ENCODE measurements at places on chromosomes 1 and 21.

DNA sequence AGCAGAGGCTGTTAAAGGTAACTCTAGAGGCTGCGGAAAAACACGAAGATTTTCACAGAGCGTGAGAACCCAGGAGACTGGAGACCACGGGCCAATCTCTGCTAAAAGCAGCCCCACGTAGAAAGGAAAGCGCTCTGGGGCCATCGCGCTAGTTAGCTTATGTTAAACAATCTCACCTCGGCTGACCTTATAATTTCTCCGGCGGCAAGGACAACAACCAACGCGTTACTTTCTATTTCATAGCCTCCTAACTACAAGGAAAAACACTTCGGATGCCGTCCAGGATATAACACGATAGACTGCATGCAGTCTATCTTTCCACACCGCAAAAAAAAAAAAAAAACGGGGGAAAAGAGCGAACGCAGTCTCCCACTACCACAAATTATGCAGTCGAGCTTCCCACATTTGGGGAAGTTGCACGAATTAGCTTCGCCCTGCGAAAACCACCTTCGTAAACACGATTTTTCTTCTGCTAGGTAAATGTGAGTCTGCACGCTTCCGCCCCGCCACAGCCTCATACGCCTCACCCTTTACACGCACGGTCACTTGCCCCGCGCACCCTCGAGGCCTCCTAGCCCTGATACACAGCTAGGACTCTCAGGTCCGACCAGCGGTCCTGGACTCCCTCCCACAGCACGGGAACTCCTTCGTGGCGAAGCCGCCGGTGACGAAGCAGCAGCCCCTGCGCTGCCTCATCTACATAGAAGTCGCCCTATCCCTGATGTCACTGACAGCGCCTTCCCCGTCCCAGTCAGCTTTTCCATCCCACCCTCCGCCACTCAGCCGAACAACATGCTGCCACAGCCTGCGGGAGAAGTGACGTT is 87.8 kb downstream of the PRKAB2 start:
- peak; percentile 79 for DNase-seq

DNA sequence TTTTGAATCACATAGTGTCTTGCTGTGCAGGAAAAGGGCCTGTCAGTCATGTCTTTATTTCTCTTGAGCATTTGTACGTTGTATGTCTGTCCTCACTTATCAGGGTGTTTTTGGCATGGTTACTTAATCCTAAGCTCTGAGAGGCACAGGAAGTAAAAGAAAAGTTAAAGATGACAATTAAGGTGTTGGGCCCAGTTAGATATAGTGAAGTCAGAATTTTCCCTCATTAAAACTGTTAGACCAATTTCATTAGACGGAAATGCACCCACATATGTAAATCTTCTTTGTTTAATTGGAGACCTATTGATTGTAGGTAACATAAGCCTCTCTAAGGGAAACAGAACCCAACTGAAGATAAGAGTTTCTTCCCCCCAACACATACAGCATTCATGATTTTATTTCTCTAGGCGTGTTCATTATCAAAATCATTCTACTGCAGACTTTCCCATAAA is 21.9 kb downstream of the NFIA start:
- no peak for DNase-seq

DNA sequence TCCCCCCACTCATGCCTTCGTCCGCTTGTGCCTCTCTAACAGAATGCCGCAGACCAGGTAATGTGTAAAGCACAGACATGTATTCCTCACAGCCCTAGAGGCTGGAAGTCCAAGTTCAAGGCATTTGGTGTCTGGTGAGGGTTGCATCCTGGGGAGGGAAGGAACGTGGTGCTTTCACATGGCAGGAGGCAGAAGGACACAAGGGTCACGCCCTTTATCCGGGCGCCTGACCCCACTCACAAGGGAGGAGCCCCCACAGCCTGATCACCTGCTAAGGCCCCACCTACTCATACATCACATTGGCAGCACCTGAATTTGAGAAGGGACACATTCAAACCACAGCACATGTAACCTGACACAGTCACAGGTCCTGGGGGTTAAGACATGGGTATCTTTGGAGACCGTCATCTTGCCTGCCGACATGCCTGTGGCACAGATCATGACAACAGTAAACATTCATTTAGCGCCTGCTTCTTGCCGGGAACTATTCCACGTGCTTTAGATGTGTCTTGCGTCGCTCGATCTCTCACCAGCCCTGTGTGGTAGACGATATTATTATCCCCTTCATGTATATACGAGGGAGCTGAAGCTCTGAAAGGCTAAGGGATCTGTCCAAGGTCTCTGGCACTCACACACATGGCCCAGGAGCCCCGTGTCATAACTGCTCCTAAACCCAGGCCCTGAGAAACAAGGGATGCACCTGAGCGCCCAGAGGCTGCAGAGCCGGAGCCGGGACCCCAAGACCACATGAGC is 235.6 kb downstream of the NPHP4 start:
- DNase-seq, result no peak

DNA sequence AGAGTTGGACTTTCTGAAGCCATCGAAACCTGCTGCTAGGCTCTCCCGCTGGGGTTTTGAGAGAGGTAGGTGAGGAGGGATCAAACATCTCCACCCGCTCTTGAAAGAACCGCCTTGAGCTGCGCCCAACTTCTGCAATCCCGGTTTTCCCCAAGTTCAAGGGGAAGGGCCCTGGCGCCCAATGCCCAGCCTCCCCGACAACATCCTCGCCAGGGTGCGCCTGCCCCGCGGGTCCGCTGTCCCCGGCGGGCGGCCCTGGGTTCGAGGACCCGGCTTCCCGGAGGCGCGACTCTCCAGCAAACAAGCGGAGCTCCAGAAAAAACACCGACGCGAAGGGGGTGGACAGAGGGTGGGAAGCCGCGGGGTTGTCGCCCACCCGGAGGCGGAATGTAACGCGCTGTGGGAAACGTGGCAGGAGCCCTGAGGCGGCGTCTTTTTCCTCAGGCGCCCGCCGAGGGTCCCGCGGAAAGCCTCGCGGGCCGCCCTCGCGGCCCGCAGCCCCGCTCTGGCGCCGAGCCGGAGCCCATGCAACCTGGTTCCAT is 607 bp downstream of the BTG3 start:
- peak; percentile 15 for DNase-seq

DNA sequence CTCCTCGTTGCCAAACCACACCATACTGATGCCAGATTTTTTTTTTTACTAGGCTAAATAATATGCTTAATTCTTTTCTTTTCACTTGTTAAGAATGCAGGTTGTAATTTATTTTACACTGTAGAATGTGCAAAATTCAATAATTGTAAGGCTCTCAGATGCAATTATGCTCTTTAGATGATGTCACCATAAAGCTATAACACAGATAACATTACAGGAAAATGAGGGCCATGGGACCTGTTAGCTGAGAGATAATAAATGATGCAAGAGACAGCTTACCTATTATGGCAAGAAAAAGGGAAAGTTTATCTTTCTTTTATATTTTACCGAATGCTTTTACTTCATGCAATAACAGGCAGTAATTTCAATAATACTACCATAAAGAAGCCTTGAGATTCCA is 35.4 kb downstream of the CHRM3 start:
- DNase-seq, result no peak

DNA sequence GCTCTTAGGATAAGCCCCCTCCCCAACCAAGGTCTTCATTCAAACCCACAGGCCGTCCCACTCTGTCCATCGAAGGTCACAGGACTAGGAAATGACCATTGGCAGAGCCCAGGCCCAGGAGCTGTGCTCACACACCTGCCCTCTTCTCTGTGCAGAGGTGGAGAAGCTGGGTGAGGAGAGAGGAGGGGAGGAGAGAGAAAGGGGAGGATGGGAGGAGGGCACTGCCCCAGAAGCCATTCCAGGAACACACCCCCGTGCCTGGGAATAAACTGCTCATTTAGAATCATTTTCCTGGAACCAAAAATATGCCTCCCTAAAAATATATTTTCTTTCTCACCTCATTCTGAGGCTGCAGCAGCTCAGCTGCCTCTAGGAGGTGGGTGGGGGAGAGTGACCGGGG is 6.4 kb upstream of the SDC3 start:
- DNase-seq, result no peak

DNA sequence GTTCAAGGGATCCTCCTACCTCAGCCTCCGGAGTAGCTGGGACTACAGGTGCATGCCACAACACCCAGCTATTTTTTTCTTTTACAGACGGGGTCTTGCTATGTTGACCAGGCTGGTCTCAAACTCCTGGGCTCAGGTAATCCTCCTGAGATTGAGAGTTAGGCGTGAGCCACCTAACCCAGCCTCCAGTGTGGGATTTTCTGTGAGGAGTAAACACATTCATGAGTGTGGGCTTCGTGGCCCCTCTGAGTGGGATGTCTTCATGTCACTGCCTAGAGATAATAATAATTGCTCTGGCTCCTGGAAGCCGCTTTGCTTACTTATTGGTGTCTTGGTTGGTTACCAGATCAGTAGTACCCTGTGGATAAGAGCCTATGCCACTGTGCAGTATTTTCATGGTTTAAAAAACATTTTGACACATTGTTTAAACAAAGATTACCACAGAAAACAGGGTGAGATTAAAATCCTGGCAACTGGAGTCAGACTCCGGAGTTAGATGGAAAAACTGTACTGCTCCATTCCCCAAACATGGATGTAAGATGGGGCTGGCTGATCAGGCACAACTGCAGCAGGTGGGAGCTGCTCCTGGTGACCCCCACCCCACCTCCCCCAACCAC is 159.1 kb upstream of the RAB4A start:
- no peak for DNase-seq

DNA sequence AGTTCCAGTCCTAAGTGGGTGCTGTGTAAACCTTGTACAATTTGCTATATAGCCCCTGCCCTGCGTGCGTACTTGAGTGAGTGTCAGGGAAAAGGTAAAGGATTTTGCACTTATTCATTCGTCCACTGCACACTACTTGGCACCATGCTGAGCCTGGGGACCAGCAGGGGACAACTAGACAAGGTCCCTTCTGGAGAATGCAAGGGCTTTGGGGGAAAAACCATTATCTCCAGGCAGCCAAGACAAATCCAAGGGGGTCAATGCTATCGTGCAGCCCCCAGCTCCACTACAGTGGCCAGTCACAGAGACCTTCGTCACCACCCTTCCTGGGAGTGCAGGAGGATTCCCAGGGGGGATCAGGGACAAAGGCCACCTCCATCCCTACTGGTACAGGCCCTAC is 39.7 kb downstream of the MATN1 start:
- no peak for DNase-seq

- no peak for DNase-seq
Observed at GRCh38 chr1:1024149-1024770, 4.3 kb downstream of the AGRN start.

DNA sequence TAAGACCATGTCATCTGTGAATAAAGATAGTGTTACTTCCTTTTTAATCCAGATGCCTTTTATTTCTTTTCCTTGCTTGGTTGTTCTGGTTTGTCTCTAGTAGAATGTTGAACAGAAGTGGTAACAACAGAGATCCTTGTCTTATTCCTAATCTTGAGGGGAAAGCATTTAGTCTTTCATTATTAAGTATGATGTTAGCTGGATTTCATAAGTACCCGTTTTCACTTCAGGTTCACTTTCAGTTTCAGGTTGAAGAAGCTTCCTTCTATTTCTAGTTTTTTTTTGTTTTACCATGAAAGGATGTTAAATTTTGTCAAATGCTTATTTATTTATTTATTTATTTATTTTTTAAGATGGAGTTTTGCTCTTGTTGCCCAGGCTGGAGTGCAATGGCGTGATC is 22.3 kb upstream of the AGPAT3 start:
- peak; percentile 39 for DNase-seq

GRCh38 chr1:21005466-21006239 is 171.0 kb downstream of the EIF4G3 start:
- no peak for DNase-seq

DNA sequence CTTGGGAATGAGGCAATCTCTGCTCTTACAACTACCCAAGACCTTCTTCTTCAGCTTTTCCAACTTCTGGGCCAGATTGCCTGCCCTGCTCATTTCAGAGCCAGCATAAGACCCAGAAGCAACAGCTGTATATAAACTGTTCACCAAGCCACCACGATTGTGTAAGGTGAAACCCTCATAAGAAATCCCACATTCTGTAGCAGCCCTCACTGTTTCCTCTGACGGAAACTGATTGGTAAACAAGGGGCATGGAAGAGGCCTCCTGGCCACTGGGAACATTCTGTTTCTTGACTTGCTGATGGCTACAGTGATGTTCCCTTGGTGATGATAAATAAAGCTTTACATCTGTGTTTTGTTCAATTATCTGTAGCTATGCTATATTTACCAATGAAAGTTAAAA is 39.7 kb upstream of the EXO1 start:
- DNase-seq, result no peak

DNA sequence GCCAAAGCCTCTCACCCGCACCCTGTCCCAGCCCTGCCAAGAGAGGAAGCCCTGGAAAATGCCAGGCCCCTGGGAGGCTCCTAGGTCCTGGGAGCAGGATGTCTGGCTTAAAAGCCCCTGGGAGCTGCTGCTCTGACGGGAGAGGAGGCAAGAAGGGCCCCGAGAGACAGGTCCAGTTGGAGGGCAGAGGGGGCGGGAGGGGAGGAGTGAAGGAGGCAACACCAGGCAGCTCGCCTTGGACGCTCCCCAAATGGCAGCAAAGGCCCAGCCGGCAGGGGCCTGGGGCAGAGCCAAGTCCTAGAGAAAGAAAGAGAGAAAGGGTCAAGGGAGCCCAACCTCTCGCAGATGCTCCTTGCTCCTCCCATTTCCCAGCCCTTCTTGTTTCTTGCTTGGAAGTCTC is 6.8 kb downstream of the ETV3L start:
- DNase-seq, result no peak

GRCh38 chr1:203465146-203465798 is 10.3 kb upstream of the PRELP start:
- no peak for DNase-seq

DNA sequence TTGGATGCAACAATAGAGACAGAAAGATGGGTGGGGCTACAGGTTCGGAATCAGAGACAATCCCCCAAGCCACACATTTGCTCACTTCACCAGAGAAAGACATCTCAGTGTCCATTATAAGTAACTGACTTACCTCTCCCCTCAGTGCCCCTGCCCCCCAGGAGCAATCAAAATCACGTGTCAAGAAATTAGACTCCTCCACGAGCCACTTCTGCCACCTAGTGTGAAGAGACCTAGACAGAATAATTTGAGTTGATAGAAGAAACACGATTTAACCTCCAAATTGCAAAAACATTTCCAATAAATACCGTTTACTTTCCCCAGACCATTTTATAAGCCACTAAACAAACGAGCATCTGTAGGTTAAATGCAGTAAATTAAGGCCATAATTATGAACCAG is 123.2 kb downstream of the SLC30A10 start:
- DNase-seq, result no peak

Measured in NB4 (cell line).